ENCODE measurements at places on chromosomes 3 and 15.

DNA sequence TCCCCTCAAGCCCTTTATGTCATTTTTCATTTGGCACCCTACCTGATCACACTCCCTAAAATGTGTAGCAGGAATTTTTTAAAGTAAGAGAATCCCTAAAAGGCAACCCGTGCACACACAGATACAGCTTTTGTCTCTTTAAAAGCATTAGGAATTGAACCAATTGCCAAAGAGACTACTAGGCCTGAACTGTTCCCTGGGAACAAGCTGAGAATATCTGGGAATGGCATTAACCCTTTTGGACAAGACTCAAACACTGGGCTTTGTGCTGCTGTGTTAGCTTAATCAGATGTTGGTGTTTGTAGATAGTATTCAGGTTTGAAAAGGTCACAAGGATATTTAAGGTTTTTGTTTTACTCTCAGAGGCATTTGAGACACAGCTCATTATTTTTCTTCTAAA, 414.4 kb upstream of the PDZRN3 start:
- DNase-seq: no peak
- H3K4me3 ChIP-seq: no peak overlapping the region
- no peaks in the 10 kb centered on the region for H3K36me3 ChIP-seq
- H3K27ac ChIP-seq: no peak overlapping the region
- no peaks in the 10 kb centered on the region for H3K4me1 ChIP-seq

DNA sequence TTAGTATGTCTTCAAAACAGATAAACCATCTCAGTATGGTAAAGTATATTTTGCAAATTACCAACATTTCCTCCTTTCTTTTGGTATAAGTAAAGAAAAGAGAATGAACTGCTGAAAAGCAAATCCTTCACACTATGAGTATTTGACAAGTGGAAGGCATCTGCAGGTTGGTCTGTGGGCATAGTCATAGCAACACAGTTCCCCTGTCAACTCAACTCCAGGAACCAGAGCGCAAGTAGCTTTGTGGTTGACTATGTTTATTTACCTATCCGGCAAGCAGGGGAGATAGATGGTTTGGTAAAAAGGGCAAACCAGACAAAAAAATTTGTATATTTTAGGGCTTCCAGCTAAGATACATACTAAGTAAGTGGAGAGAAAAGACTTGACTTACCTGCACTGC, 88.3 kb upstream of the PPIB start:
- no peak overlapping the region for H3K4me3 ChIP-seq
- no peak for DNase-seq
- H3K36me3 ChIP-seq: no peaks in the 10 kb centered on the region

GRCh38 chr15:71333839-71334238, 218.6 kb downstream of the THSD4 start:
- no peak for DNase-seq
- no peaks in the 10 kb centered on the region for H3K36me3 ChIP-seq
- H3K27ac ChIP-seq: no peak overlapping the region
- H3K27me3 ChIP-seq: no peaks in the 10 kb centered on the region
- no peak overlapping the region for H3K4me3 ChIP-seq

DNA sequence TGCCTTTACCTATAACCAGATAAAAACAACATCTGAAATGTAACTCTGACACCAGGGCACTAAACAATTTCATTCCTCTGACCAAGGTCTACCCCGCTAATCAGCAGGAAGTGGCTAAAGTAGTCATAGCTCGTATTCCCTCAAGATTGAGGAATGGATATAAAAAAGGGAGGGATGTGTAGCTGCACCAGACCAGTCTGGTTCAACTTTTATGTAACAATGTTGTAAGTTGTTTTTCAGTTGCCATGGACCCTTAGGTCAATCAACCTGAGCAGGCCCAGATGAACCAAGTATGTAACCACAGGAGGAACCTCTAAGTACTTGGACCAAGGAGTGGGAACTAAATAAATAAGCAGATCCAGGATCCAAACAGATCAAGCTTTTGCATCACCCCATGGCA, 28.4 kb upstream of the IFT57 start:
- no peak overlapping the region for H3K4me3 ChIP-seq
- H3K27ac ChIP-seq: no peak overlapping the region
- DNase-seq: no peak
- H3K4me1 ChIP-seq: no peaks in the 10 kb centered on the region
- H3K36me3 ChIP-seq: no peaks in the 10 kb centered on the region

- no peaks in the 10 kb centered on the region for H3K27me3 ChIP-seq
- H3K4me1 ChIP-seq: peaks cover 29% of the 10 kb centered on the region
- no peak for DNase-seq
These were observed 30.5 kb upstream of the APH1B start for GRCh38 chr15:63246691-63247469.

GRCh38 chr3:195250473-195251251, 20.3 kb downstream of the XXYLT1 start:
- peaks cover 4% of the 10 kb centered on the region for H3K4me1 ChIP-seq
- DNase-seq: no peak
- no peaks in the 10 kb centered on the region for H3K36me3 ChIP-seq
- H3K4me3 ChIP-seq: no peak overlapping the region
- H3K27ac ChIP-seq: no peak overlapping the region
- no peaks in the 10 kb centered on the region for H3K27me3 ChIP-seq

DNA sequence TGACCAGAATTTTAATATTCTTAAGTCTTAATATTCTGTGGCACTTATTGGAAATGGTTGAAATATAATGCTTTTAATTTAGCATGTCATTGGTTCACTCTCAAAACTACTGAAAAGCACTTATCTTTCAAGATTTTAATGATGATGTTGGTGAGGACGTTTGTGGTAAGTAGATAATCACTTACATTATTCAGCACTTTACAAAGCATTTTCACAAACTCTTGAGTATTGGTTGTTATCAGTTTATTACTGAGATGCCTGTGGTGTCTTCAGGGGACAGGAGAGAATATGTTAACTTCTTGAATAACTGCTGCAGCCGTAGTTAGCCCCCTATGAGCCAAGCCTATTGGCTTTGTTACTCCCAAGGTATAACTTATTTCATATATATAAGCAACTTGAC, 15.2 kb downstream of the TGFBR2 start:
- H3K27ac ChIP-seq: no peak overlapping the region
- peaks cover 9% of the 10 kb centered on the region for H3K36me3 ChIP-seq
- H3K4me3 ChIP-seq: no peak overlapping the region
- H3K27me3 ChIP-seq: no peaks in the 10 kb centered on the region

- H3K4me3 ChIP-seq: no peak overlapping the region
- no peaks in the 10 kb centered on the region for H3K4me1 ChIP-seq
- no peaks in the 10 kb centered on the region for H3K27me3 ChIP-seq
- DNase-seq: no peak
These were observed 70.5 kb upstream of the KLHL25 start for GRCh38 chr15:85865070-85865684.

GRCh38 chr3:42562047-42562907, 19.5 kb downstream of the SEC22C start:
- H3K27me3 ChIP-seq: no peaks in the 10 kb centered on the region
- no peak for DNase-seq
- H3K27ac ChIP-seq: no peak overlapping the region

DNA sequence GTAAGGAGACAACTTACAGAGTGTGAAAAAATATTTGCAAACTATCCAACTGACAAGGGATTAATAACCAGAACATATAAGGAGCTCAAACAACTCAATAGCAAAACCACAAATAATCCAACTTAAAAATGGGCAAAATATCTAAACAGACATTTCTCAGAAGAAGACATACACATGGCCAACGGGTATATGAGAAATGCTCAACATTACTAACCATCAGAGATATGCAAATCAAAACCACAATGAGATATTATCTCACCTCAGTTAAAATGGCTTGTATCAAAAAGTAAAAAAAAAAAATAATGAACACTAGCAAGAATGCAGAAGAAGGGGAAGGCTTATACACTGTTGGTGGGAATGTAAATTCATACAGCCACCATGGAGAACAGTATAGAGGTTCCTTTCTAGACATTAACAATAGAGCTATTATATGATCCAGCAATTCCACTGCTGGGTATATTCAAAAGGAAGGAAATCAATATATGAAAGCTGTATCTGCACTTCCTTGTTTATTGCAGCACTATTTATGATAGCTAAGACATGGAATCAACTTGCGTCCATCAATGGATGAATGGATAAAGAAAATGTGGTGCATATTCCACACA, 998.6 kb downstream of the NAALADL2 start:
- no peak overlapping the region for H3K27ac ChIP-seq
- no peak for DNase-seq
- H3K4me3 ChIP-seq: no peak overlapping the region
- H3K36me3 ChIP-seq: no peaks in the 10 kb centered on the region

- DNase-seq: no peak
- H3K27ac ChIP-seq: no peak overlapping the region
- H3K4me1 ChIP-seq: no peaks in the 10 kb centered on the region
- no peaks in the 10 kb centered on the region for H3K27me3 ChIP-seq
These were observed 113.3 kb downstream of the KLHL25 start for GRCh38 chr15:85681386-85681785.

DNA sequence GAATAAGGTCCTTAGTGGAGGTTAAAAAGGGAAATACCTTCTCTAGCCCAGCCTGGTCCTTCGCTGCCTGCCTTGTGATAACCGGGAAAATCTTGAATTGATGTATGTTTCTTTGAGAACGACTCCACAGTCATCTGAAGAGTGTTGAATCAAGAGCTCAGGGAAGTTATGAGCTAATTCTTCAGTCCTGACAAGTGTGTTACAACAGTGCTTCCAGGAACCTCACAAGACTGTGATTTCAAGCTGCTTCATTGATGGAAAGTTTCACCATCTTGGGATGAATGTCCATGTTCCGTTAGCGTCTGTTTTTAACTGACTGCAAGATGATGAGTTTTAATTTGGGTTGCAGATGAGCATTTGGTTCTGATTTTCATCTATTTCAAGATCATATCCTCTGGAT, 12.4 kb downstream of the TMEM41A start:
- no peaks in the 10 kb centered on the region for H3K27me3 ChIP-seq
- H3K4me3 ChIP-seq: no peak overlapping the region
- H3K36me3 ChIP-seq: peaks cover 20% of the 10 kb centered on the region
- H3K27ac ChIP-seq: no peak overlapping the region
- H3K4me1 ChIP-seq: peaks cover 10% of the 10 kb centered on the region

GRCh38 chr3:157618075-157618760, 115.0 kb upstream of the VEPH1 start:
- no peak overlapping the region for H3K27ac ChIP-seq
- no peaks in the 10 kb centered on the region for H3K36me3 ChIP-seq
- H3K4me1 ChIP-seq: no peaks in the 10 kb centered on the region
- no peak for DNase-seq

- H3K27ac ChIP-seq: no peak overlapping the region
- H3K27me3 ChIP-seq: no peaks in the 10 kb centered on the region
- no peak for DNase-seq
- H3K4me1 ChIP-seq: no peaks in the 10 kb centered on the region
These were observed 98.4 kb upstream of the SPRED1 start for GRCh38 chr15:38154255-38154654.

DNA sequence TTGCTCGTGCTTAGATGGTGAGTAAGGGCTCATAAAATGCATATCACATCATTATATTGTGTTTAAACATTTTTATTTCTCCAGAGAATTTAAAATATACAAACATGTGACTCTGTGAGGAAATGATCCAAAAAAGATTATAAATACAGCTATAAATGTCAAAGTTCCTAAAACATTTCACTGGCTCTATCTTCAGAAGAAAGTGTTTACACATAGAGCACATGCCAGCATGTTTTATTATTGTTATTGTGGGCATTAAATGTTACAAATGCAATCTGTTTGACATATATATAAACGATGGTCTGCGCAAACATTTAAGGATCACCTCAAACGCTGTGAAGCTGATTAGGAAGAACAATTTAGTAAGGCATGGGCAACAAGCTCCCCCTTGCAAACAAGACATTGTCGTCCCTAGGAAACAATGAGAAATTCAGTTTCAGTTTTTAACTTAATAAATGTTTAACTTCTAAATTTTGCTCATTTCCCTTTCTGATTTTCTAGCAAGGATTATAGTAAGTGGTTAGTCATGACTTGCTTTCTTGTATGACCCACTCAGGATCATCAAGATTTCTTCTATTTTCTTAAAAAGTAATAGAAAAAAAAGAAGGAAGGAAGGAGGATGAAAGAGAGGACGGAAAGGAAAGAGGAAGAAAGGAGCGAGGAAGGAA, 207.5 kb downstream of the SATB1 start:
- H3K27me3 ChIP-seq: no peaks in the 10 kb centered on the region
- DNase-seq: no peak
- no peak overlapping the region for H3K27ac ChIP-seq

GRCh38 chr15:41367418-41367817, 34.7 kb downstream of the NUSAP1 start:
- H3K4me3 ChIP-seq: no peak overlapping the region
- no peaks in the 10 kb centered on the region for H3K27me3 ChIP-seq
- H3K36me3 ChIP-seq: no peaks in the 10 kb centered on the region

GRCh38 chr15:101176625-101177024, 75.2 kb downstream of the CHSY1 start:
- peaks cover 5% of the 10 kb centered on the region for H3K4me1 ChIP-seq
- DNase-seq: no peak
- H3K36me3 ChIP-seq: peaks cover 13% of the 10 kb centered on the region
- no peaks in the 10 kb centered on the region for H3K27me3 ChIP-seq

GRCh38 chr3:195566797-195567196, 16.9 kb downstream of the APOD start:
- H3K4me3 ChIP-seq: no peak overlapping the region
- no peak overlapping the region for H3K27ac ChIP-seq
- DNase-seq: no peak
- no peaks in the 10 kb centered on the region for H3K27me3 ChIP-seq

- no peaks in the 10 kb centered on the region for H3K27me3 ChIP-seq
- no peaks in the 10 kb centered on the region for H3K36me3 ChIP-seq
- H3K4me1 ChIP-seq: no peaks in the 10 kb centered on the region
- no peak overlapping the region for H3K4me3 ChIP-seq
These were observed 130.4 kb upstream of the LYSMD4 start for GRCh38 chr15:99863550-99864198.

- no peaks in the 10 kb centered on the region for H3K27me3 ChIP-seq
- no peak overlapping the region for H3K27ac ChIP-seq
- no peak for DNase-seq
- H3K4me3 ChIP-seq: no peak overlapping the region
These were observed 527.5 kb downstream of the NAALADL2 start for GRCh38 chr3:175386630-175387029.

- no peak overlapping the region for H3K4me3 ChIP-seq
- H3K4me1 ChIP-seq: no peaks in the 10 kb centered on the region
- DNase-seq: no peak
These were observed 460.8 kb upstream of the CFAP20DC start for GRCh38 chr3:59510576-59510975.

DNA sequence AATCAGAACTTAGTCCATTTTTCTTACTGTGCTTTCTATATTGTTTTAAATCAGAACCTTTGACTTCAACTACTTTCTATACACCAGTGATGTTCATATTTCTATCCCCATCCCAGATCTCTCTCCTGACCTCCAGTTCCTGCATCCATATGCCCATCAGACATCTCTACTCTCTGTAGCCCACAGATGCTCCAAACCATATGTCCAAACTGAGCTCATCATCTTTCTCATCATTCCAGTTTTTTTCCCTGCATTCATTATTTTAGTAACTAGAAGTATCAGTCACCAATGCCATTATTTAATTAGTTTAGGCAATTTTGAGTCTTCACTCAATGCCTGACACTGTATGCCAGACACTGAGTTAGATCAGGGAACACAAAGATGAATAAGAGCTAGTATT, 25.4 kb upstream of the IL16 start:
- no peaks in the 10 kb centered on the region for H3K36me3 ChIP-seq
- no peaks in the 10 kb centered on the region for H3K27me3 ChIP-seq
- H3K27ac ChIP-seq: no peak overlapping the region
- H3K4me1 ChIP-seq: peaks cover 18% of the 10 kb centered on the region
- no peak for DNase-seq
- H3K4me3 ChIP-seq: no peak overlapping the region

GRCh38 chr3:184727357-184728009, 15.6 kb upstream of the MAGEF1 start:
- H3K27ac ChIP-seq: no peak overlapping the region
- peak; percentile 46 for DNase-seq
- H3K4me3 ChIP-seq: no peak overlapping the region
- no peaks in the 10 kb centered on the region for H3K27me3 ChIP-seq
- H3K36me3 ChIP-seq: no peaks in the 10 kb centered on the region

Data from CD8-positive, alpha-beta memory T cell (primary cell).